EL (cell line): ENCODE measurements at places on chromosomes 6 and 20.
A peak's percentile ranks its signal among the peaks of the same experiment; 100 is the strongest.

GRCh38 chr20:48773837-48774418, 53.9 kb downstream of the PREX1 start:
- DNase-seq: peak; percentile 21

GRCh38 chr20:10228330-10228729, 9.7 kb downstream of the SNAP25 start:
- no peak for DNase-seq

DNA sequence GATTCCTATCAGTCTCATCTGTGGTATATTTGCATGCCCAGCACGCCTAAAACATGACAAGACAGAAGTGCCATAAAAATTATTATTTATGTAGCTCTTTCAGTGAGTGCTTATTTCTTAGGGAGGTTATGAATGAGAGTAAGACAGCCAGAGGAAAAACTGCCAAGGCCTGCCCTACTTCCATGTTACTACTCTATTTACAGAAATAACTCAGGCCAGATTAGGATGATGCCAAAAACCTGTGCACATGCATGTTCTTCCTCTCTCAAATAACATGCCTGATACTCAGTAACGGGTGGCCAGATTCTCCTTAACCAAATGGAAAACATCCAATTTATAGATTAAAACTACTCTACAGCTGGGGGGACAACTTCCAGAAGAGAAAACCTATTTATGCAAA, 45.7 kb downstream of the ILRUN start:
- no peak for DNase-seq

GRCh38 chr20:37760322-37760721, 66.5 kb downstream of the CTNNBL1 start:
- no peak for DNase-seq

DNA sequence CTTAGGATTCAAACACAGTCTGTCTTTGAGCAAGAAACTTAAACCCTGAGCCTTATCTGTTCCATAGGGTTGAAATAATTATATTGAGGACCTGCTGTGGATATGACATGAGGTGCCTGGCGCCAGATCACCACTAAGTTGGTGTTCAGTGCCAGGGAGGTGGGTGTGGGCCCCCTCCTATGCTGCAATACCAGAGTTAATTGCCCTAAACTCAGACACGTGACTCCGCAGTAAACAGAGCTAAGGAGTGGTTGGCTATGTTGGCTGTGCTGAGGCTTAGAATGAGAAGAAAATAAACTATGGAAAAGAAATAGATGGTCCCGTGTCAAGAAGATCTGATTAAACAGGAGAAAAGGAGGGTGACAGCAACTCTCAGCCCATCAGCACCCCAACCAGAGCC, 419.4 kb upstream of the JARID2 start:
- no peak for DNase-seq

DNA sequence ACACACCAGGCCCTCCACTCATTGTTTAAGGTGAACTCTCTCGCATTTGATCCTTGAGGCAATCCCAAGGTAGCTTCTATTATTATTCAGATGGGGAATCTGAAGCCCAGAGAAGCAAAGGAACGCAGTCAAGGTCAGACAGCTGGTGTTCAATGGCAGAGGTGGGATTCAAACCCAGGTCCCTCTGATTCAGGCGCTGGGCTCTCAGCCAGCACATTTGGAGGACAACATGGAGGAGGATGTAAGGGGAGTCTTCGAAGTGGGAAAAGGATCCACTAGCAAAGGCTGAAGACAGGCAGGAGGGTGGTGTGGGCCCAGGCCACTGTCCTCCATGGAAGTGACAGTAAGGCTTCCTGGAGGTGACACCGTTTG, 13.9 kb upstream of the TTPAL start:
- DNase-seq: no peak

DNA sequence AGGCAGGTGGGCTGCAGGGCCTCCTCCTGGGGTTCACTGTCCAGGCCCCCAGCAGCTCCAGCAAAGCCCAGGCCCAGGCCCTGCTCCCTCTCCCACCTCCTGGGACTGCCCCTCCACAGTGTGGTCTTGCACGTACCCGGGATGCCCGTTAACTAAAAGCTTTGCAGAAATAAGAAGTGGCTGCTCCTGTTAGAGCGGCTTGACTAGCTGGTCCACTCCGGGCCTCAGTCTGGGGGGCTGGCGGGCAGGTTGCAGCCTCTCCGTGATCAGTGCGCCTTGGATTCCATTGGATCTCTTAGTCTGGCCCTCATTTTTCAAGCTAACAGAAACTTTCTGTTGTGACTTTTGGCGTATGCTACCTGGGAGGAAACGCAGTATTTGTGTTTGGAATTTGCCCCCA, 26.9 kb downstream of the SLCO4A1 start:
- DNase-seq: no peak

GRCh38 chr20:49694450-49695071, 19.1 kb downstream of the B4GALT5 start:
- DNase-seq: no peak

DNA sequence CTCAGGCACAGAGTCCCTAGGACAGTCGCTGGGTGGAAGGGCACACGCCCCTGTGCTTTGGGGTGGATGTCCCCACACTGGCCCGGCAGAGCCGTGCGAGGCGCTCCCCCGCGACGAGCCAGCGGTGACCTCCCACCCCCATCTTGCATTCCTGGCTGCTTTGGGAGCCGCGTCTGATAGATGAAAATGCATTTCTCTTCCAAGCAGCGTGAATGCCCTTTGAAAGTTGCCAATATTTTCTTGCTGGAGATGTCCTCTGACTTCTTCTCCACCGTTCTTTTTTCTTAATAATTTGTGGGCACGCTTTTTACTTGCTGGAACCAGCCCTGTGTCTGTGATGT, 29.9 kb downstream of the COL20A1 start:
- DNase-seq: no peak

DNA sequence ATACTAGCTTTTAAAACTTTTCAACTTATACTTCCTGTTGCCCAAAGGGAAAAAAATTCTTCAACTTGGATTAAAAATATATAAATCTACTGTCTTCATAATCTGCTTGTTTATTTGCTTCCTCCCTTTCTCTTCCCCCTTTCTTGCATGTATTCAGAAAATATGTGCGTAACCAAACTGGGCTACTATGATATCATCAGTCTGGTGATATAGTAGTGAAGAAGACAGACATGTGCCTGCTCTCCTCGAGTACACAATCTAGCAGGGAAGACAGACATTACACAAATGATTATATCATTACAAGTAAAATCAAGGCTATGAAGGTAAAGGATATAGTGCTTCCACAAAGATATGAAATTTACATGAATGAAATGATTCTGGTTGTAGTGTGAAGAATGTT, 31.0 kb downstream of the IBTK start:
- no peak for DNase-seq

DNA sequence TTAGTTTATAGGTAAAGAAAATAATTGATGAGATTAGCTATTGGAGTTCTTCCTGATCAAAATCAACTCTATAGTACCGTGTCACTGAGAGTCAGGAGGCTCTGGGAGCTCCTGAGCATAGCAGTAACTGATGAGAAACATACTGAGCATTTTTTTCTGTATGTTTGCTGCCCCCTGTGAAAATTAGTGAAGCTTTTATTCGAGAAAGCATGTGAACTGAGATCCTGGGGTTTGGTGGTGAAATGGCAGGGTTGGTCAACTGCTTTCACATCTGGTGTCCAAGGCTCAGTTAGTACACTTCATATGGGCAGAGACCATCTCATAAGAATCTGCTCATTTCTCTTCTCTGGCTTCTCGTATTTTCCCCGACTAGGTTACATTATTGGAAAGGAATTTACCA, 4.1 kb upstream of the ABT1 start:
- DNase-seq: peak; percentile 23

GRCh38 chr6:159700970-159701369, 7.9 kb upstream of the SOD2 start:
- DNase-seq: no peak

GRCh38 chr20:37999526-38000263, 33.6 kb downstream of the TTI1 start:
- DNase-seq: no peak

DNA sequence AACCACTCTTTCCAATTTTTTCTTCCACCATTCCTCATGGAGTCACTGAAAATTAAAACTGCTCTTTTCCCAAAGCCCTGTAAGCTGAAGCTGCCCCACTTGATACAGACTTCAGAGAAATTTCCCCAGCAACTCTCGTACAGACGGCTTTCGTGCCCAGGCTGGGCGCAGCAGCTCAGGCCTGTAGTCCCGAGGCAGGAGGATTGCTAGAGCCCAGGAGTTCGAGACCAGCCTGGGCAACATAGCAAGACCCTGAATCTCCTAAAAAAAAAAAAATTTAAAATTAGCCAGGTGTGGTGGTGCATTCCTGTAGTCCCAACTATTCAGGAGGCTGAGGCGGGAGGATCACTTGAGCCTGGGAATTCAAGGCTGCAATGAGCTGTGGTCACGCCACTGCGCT, 6.6 kb downstream of the PPDPF start:
- no peak for DNase-seq

- peak; percentile 46 for DNase-seq
Observed at GRCh38 chr6:128358244-128358776, 162.1 kb downstream of the PTPRK start.

DNA sequence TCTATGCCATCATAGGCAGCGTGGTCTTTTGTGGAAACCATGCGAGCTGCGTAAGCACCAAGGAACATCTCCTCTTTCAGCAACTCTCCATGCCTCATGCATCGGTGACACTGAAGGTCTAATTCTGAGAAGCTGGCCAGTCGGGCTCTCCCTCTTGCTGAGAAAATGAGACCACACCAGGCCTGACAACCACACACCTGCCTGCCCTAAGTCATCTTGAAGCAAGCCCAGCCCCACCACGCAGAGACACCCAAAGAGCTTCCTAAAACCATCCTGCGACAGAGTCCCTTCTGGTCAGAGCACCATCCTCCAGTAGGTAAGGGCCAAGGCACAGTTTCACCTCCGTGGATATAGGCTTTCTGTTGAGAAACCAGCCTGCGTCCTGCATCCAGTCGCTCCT, 26.6 kb downstream of the PREX1 start:
- no peak for DNase-seq

GRCh38 chr6:109079981-109080380, 14.7 kb downstream of the SESN1 start:
- DNase-seq: no peak

DNA sequence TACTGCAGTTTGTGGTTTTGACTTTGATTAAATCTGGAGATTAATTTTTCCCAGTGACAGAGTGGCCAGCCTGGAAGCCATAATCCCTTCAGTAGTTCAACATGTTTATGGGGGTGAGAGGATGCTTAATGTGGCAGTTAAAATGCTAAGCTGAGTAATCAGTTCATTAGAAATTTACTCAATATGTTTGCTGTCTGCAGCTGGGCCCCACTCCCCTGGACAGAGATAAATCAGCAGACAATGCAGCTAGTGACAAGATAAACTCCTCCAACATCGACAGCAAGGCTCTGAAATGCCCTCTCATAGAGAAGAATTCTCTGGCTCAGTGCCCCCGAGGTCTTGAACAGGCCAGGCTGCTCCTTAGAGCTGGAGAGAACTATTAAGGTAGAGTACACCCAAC, 101.9 kb downstream of the LRFN2 start:
- DNase-seq: no peak

- DNase-seq: no peak
Observed at GRCh38 chr6:149246691-149247384, 70.7 kb upstream of the TAB2 start.

DNA sequence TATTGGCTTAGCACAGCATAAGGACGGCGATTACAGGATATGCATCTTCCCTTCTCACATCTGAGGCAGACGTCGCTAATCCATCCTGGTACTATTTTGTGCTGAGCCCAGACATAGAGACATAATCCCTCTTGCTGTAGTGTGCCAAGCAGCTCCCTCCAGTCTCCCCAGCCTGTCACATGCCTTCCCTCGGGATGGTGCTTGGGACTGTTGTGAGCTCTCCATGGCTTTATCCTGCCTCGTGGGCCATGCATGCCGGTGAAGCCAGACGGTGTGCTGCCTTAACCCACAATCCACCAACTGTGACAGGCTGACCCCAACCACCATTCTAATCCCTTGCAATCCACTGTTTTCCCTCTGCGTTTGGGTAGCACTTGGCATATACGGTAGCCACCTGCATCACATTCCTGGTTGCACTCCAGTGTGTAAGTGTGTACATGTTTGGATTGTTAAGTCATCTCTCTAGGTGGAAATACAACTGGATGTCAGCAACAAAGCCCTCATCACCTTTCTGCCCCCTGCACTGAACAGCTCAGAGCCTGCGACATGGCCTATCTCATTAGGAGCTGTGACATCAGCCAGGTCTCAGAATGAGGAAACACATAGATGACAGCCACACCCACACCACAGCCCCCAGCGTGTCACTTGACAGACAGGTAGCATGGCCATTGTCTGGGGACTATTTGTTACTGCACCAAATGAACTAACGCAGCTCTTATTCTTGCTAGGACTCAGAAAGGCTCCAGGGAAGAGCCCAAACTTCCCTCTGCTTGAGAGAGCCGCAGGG, 374.8 kb upstream of the CDH4 start:
- DNase-seq: no peak

- no peak for DNase-seq
Observed at GRCh38 chr20:46934746-46935287, 40.2 kb downstream of the EYA2 start.

GRCh38 chr6:134787261-134787877, 162.5 kb downstream of the ALDH8A1 start:
- peak; percentile 66 for DNase-seq

GRCh38 chr20:5510446-5510845, 193.7 kb upstream of the PROKR2 start:
- no peak for DNase-seq
